ENCODE measurements at places on chromosomes 2 and 18. TPM values are rescaled to one million over a fixed set of nuclear protein-coding genes. Genes with fewer than 3 reads are reported as not detected.

Gene SLC5A7
- not detected for total RNA-seq

GRCh38 chr18:33741760-33742159 lies 163.7 kb downstream of the ASXL3 start:
- DNase-seq = no peak

- DNase-seq = no peak
Observed at GRCh38 chr2:169260246-169260645, 102.1 kb downstream of the LRP2 start.

Gene CNTNAP5
- total RNA-seq = not detected

Gene ABCG8
- not detected for total RNA-seq

Gene LYG2
- not detected for total RNA-seq

DNA sequence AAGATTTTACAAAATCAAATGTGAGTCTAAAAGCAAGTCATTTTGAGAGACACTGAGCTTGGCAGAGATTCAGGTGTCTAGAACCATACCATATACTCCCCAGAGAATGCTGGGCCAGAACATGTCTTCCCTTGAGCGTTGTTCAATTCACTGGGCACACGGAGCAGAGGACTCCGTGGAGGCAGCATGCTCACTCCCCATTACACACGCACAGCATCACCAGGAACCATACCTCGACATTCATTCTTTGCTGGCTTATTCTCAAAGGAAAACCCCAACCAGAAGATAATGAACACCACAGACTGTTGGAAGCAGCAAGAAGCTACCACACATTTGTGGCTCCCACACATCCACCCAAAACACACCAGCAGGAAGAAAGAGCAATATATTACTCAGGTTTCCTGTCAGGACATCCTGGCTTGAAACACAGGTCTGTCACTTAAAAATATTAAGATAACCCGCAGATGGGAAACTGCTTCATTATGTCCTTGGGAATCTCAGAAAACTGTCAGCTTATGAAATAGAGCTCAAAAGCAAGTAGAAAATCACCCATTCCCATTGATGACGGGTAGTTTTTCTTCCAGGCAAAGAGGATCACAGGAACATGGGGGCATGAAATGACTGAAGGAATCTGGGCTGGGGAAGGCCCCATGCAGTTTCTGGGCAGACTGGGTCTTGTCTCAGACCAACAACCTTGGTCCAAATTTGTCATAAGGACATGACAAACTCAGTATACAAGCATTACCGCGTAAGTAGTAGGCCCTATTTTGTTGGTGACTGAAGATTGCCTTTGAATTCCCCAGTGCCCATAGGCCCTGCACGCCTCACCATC lies 46.4 kb downstream of the PCBP1 start:
- DNase-seq = no peak

DNA sequence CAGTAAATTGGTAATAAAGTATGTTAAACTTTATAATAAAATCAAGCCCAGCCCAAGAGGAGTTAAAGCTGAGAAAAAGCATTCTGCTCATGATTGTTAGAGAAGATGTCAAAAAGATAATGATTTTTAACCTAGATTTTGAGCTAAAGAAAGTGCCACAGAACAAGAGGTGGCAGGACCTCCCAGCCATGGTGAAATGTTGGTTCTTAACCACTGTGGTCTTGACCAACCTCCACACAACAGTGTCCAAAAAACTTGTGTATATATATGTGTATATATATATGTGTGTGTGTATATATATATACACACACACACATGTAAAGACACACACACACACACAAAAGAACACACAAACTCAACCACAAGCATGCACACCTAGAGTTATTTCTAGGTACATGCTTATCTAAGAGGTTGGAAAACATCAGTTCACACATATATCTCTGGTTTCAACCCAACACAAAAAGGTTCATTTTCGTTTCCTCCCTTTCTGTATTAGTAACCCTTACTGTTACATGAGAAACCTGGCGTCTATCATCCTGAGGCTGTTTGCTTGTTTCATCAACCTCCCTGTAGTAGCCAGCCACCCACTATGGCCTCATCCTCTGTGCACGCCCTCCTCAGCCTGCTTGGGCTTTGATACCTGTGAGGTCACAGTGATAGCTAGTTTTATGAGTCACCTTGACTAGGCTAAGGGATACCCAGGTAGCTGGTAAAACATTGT lies 631.8 kb upstream of the ID2 start:
- DNase-seq = no peak

All from sciatic nerve (tissue), 2 donors.